ENCODE measurements at places on chromosomes 16 and 17. TPM values are rescaled to one million over a fixed set of nuclear protein-coding genes. Genes with fewer than 3 reads are reported as not detected.

GRCh38 chr17:76553178-76553908 lies 13.5 kb downstream of the PRCD start:
- no peak for DNase-seq

GRCh38 chr17:59331929-59332748 lies 684 bp downstream of the YPEL2 start:
- no peak for DNase-seq

GRCh38 chr17:51768706-51769105 lies 389.8 kb downstream of the CA10 start:
- no peak for DNase-seq

GRCh38 chr16:57556941-57557541 lies 14.6 kb downstream of the ADGRG5 start:
- DNase-seq: no peak

DNA sequence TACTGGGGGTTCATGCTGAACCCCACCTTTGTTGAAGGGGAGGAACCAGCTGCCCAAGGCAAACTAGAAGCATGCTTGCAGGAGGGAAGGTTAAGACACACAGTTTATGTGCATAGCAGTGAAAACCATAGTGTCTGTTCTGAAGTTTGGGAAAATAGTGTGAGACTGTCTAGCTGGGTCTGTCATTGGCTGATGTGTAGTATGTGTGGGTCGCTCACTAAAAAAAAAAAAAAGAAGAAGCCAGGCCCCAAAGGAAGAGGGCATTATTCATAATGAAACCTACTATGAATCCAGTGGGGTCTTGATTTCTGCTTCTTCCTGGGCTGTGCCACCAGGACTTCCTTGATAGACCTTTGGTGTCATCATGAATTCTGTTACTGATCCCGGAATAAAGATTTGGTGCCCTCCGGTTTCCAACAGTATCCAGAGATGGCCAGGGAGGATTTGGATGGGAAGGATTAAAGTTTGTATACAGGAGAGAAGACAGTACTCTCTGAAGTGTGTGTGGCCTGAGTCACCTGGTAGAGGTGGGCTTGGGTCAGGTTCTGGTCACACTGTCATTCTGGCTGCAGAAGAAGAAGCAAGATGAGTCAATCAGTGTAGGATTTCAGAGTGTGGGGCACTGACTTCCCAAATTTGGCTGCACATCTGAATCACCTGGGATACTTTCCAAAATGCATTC lies 220.3 kb downstream of the PRKCA start:
- DNase-seq: no peak

DNA sequence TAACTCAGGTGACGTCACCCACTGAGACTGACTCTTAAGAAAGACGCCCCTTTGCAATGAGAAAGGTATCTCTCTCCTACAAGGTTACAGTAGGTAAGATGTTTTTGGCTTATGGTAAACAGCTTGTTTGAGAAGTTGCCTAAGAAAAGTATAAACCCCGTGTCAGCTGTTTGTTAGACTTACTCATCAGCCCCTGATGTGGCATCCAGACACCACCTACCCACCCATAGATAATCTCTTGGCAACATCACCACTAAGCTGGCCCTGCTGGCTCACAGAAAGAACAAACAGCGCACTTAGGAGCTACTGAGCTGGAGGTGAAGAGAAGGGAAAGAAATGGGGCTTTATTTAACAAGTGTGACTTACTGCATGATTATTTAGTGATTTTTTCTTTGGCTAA lies 121.0 kb downstream of the PARN start:
- no peak for DNase-seq

DNA sequence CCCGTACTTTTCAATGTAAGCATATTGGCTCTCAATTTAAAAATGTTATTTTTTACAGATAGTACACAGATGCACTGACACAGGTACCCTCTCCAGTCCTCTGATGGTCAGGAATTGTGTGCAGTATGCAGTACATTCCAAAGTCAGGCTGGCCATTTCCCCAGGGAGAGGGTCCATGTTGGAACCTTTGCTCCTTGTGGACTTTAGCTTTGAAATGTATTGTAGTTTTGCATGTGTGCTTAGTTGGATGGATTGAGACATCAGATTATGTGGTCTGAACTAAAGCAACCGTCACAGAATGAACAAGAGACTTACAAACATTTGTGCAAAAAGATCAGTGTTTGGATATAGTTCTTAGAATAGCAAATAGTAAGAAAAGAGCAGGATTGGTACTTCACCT lies 381.1 kb downstream of the WWOX start:
- no peak for DNase-seq

GRCh38 chr17:50062293-50063243 lies 6.7 kb downstream of the ITGA3 start:
- DNase-seq: no peak

- no peak for DNase-seq
These were observed 12.1 kb downstream of the CFDP1 start for GRCh38 chr16:75420987-75421819.

- no peak for DNase-seq
These were observed 950 bp upstream of the MYO1C start for GRCh38 chr17:1493291-1493980.

- DNase-seq: no peak
These were observed 2.5 kb downstream of the ALOX15B start for GRCh38 chr17:8041249-8041928.

- DNase-seq: no peak
These were observed 51.3 kb upstream of the FBXO47 start for GRCh38 chr17:39018267-39019134.

- no peak for DNase-seq
These were observed 6.7 kb upstream of the OR4D1 start for GRCh38 chr17:58141505-58141904.

DNA sequence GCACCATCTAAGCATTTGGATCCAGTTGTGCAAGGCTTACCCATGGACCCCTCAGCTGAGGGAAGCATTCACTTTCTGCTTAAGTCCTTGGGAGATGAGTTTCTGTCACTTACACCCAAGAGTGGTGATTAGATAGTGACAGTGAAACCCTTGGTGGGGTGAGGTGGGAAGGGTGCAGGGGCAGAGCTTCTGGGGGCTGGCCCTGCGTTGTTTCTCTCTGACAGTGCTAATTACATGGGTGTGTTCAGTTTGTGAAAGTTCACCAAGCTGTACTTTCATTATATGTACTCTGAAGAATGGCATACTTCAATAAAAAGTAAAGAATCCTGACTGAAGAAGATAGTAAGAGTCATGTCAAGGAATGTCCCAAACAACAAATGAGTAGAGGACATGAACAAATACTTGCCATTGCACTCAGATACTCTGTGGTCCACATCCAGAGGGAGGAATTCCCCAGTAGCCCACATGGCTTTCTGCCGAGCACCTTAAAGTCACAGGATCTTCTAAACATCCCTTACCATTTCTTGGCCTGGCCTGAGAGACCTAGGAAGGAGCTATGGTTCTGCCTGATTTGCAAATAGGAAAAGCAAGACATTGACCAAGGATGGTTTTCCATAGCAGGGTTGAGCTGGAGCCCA lies 8.4 kb downstream of the CHST6 start:
- no peak for DNase-seq

- DNase-seq: no peak
These were observed 678.1 kb upstream of the GOT2 start for GRCh38 chr16:59411961-59412841.

DNA sequence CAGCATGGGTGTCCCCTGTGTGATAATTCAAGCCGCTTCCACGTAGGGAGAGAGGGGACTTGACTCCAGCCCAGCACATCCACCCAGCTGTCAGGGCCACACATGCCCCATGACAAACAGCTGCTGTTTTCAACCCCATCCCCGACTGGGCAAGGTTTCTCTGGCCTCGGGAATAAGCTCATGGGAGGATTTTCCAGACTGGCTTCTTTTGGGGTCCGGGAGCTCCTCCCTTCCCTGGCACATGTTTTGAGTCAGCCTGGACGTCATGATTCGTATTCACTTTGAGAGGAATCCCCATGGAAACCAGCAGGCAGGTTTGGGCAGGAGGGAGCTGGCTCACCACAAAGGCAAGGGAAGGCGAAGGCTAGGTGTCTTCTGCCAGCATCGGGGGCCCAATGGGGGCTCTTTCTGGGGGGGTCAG lies 156.4 kb downstream of the CMIP start:
- no peak for DNase-seq

DNA sequence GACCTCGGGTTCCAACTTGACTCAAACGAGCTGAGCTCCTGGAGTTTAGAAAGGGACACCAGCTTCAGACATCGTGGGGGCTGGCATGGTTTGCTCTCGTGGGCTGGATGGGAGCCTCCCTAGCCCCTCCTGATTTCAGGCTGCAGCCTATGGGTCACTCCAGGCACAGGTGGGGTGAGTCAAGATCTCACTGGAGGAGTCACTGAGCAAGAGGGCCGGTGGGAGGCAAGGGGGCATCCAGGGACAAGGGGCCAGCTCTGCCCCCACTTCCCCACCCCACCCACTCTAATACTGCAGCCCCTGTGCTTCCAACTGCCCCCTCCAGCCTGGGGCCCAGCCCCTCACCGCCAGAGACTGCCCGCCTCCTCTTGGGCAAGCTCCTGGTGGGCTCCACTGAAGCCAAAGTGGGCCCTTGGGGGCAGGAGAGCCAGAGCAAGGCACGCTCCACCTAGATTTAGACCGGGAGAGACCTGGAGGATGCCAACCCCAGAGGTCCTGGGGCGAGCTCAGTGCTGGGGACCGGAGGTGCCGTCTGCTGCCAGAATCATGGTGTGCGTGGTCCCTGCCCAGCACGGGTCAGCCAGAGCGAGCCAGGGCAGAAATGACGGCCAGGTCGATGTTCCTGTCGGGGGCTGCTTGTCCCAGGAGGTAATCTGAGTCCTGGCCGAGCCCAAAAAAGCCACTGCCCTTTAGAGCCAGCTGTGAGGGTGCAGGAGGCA lies 6.4 kb downstream of the SLC16A3 start:
- DNase-seq: no peak

DNA sequence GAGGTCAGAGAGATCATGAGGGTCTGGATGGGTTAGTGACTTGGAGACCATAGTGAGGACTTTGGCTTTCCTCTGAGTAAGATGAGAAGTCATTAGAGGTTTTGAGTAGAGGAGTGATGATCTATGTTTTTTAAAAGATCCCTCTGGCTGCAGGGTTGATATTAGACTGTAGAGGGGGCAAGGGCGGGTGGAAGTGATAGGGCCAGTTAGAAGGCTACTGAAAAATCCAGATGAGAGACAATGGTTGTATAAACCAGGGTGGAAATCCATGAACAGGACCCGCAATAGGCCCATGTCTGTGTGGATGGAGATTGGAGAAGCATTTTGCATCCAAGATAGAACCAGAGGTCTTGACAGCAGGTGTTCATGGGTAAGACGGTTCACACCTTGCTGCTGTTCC lies 9.8 kb downstream of the ITGAL start:
- DNase-seq: no peak

DNA sequence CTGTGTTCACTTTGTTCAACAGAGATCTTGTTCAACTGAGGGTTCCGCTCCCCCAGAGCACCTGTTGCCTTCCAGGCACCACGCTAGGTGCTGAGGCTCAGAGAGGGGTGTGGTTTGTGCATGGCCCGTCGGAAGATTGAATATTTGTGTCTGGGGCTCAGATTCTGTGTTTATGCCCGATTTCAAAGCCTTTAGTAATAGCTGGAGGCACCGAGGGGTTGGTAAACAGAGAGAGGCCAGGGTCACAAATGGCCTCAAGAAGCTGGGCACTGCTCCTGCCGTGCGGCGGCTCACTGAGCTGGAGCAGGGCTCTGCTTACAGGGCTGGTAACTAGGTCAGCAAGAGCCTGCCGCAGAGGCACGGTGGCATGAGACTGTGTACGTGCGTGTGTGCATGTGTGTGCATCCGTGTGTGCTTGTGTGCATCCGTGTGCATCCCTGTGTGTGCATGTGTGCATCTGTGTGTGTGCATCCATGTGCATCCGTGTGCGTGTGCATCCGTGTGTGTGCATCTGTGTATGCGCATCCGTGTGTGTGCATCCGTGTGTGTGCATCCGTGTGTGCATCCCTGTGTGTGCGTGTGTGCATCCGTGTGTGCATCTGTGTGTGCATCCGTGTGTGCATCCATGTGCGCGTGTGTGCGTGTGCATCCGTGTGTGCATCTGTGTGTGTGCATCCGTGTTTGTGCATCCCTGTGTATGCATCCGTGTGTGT lies 5.4 kb downstream of the ITGAE start:
- DNase-seq: no peak

DNA sequence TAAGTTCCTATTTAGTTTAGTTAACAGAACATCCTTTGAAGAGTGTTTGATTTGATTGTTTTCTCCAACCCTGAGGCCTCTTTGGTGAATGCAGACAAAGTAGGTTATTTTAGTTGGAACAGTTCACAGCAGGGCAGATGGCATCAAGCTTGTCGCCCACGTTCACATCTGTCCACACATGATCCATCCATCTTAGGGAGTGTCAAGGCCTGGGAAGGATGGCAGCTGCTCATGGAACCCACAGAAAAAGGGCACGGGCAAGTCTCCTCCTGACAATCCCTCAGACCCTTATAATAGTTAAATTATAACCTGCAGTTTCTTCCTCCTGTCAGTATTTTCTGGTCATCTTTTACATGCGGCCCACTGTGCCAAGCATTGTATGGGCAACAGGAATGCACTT lies 60.2 kb downstream of the KNOP1 start:
- no peak for DNase-seq

GRCh38 chr17:43595466-43595865 lies 49.3 kb upstream of the ETV4 start:
- DNase-seq: no peak

The AXIN2 gene
- polyA plus RNA-seq: 20.5 TPM

The ATXN1L gene
- 35.2 TPM for polyA plus RNA-seq

The LGALS9C gene
- 0.08 TPM for polyA plus RNA-seq

The RASL10B gene
- 11.0 TPM for polyA plus RNA-seq

The CCL16 gene
- 0.19 TPM for polyA plus RNA-seq
